ENCODE measurements at places on chromosomes 4 and X.

- DNase-seq, result no peak
Measured at GRCh38 chrX:70049925-70050324, at the start of gene AWAT2. Gene AWAT2 (minus strand): TSS chrX:70049938. CDS start chrX:70049932, 6 bp downstream.

- DNase-seq, result no peak
Measured at GRCh38 chrX:9635803-9636202, 129.8 kb downstream of the GPR143 start.

GRCh38 chr4:98446499-98447375 is 185.6 kb downstream of the RAP1GDS1 start:
- DNase-seq, result no peak

- no peak for DNase-seq
Measured at GRCh38 chrX:37961118-37961517, 45.2 kb upstream of the SYTL5 start.

GRCh38 chr4:92339676-92340075 is 35.9 kb downstream of the GRID2 start:
- DNase-seq, result no peak

DNA sequence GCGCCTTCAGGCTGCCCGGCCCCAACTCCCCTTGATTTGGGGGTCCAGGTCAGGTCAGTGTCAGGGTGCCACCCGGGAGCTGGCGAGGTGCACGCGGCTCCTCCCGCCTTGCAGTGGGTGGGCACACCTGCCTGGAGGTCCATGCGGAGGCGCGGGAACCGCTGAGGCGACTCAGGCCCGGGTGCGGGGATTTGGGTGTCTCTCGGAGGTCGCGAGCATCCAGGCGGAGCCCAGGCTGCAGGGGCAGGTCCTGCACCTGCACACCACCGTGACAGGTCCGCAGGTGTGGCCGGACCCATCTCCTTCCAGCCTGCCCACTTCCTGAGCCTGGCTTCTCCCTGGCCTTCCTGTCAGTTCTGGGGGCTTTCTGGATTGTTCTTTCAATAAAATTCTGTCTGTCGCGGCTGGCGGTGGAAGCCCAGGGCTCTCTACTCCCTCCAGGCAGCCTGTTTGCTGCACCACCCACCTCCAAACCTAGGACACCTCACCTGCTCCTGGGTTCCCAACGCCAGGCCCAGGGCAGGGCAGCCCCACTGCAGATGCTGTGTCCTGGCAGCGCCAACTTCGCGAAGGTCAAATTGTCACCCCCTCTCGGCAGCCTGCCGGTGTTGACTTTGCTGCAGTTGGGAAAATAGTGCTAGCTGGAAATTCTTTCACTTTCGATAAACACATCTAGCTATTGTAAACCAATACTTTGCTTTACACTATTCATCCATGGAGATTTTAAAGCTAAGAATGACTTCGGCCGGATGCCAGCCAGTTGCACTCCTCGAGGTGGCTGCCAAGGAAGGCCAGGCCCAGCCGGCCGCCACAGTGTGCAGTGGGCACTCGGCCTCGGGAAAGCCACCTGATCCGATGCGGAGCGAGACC is 35.9 kb downstream of the FGFRL1 start:
- peak; percentile 43 for DNase-seq

- DNase-seq, result no peak
Measured at GRCh38 chr4:142043509-142043908, 407.1 kb downstream of the IL15 start.

- no peak for DNase-seq
Measured at GRCh38 chrX:120512627-120513026, 43.5 kb upstream of the LAMP2 start.

DNA sequence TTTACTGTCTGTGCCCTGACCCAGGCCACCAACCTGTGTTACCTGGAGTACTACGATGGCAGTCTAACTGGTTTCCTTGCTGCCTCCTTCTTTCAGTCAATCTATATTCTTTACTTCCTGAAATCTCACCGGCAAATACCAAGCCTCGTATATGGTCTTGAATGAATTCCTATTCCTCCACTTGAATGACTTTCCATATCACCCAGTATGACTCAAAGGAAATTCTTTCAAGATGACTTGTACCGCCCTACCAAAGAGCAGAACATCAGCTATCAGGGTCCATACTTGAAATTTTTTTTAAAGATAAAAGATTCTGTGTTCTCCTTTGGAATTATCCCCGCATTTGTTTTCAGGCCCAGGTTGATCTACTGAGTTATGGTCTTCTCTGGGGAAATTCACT is 378.0 kb downstream of the AFF2 start:
- DNase-seq, result no peak

DNA sequence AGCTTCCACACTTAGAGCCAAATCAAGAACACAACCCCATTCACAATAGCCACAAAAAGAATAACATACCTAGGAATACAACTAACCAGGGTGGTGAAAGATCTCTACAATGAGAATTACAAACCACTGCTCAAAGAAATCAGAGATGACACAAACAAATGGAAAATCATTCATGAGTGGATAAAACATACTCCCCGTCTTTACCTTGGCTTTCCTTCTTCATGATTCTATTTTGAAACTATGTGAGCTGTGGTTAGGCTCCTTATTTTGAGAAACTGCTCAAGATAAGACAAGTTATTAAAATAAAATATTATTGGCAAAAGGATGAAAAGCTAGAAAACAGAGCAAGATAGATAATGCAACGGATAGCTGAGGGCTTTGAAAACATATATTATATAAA is 598.1 kb upstream of the FAT1 start:
- DNase-seq, result no peak

DNA sequence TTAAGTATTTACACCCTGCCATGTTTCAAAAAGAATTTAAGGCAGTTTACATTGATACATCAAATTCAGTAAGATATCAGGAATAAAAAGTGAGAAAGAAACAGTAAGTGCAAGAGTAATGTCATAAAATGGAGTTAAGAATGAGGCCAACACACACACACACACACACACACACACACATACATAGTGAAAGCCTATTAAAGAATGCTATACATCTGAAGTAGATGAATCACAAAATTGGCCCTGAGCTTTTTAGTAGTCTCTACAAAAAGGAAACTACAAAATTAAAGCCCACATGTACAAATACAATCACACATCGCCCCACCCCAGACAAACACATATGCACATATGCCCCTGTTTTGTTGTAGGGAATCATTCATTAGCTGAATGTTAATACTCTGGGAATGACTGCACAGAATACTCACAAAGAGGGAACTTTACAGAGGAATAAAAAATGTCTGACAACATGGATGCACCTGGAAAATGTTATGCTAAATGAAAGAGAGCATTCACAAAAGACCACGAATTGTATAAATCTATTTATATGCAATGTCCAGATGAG is 428.8 kb downstream of the IL15 start:
- DNase-seq, result no peak

- peak; percentile 61 for DNase-seq
Measured at GRCh38 chr4:145736241-145736831, 56.4 kb downstream of the C4orf51 start.

DNA sequence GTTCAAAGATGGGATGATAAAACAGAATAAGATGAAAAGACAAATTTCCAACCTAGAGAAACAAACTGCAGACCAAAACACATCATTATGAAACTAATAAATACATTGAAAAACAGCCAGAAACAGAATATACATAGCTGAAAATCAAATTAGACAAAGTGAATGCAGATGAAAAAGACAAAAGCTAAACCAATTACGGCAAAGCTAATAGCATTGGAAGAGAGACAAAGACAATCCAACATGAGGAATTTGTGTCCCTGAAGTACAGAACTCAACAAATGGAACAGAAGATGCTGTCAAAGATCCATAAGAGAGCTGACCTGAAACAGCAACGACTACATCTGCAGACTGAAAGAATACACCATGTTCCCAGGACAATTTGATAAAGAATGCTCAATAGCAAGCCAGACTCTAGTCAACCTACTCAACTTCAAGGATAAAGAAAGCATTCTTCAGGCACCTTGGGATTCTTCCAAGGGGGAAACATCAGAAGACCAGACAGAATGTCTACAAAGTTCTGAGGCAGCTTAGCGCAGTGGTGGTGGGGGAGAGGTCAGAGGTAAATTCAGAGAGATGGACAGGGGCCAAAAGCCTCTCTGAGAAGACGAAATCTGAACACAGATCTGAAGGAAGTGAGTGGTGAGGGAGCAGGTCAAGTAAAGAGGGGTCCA is 27.4 kb upstream of the IRAK1 start:
- DNase-seq, result no peak

DNA sequence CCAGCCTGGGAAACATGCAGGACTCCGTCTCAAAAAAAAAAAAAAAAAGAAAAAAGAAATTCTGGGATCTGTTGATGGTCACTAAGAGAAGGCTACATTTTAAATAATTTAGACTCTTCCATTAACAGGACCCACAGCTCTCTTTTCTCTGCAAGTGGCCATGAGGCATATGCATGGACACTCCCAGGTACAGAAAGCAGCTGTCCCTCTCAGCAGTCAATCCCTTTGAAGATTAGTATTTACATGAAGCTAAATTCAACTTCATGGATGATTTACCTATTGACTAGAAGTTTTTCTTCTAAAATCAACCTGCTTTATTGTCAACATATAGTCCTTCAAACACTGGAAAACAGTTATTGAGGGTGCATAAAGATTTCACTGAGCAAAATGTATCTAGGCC is 139.9 kb downstream of the CPEB2 start:
- no peak for DNase-seq

GRCh38 chr4:14844061-14844460 is 158.2 kb upstream of the CPEB2 start:
- DNase-seq, result no peak

DNA sequence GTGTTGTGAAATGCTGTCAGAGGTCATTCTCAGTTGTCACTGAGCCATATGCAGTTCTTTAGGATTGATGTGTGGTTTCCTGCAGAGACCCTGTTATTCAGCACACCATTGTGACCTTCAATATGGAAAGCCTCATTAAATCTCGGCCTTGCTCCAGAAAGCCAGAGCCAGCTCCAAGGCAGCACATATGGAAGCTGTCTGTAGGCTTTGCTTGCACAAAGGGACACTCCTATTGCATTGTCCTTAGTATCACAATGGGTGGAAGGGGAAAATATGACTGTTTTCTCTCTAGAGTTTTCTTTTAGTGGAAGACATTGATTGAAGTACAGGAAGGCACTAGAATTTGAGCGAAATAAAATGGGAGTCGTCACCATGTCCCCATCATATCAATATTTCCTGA is 179.0 kb downstream of the CEP135 start:
- no peak for DNase-seq

Data from right forelimb (tissue), 1 donor.